ENCODE measurements at places on chromosomes 2 and 18.

- DNase-seq = no peak
Measured at GRCh38 chr18:37138456-37138855, 309.5 kb downstream of the KIAA1328 start.

DNA sequence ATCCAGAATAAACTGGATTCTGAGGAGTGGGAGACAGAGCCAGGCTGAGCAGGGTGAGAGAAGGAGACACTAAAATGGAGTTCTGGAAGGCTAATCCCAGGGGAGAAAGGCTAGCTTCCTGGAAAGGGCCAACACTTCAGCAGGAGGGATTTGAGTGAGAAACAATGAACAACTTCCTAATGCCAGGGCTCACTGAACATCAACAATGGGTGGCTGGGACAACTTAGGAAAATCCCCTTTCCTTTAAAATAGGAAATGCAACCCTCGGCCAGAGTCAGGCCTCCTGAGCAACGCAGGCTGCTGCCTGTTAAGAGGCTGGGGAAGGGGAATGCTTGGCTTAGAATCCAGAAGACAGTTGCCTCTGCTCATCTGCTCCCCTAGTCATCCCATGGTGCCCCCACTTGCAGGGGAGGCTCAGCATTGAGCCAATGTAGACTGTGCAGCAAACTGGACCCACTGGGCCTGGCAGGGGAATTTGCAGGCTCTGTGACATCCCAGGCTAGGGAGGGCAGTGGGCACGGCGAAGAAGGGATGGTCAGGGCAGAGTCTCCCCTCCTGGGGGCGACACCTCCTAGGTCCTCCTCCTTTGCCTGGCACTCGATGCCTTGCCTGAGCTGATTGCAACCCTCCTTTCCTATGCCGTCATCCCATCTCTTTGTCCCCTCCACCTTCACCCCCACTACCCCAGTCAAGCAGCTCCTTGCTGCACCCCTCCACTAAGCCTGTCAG is 182.5 kb downstream of the TNS1 start:
- no peak for DNase-seq

GRCh38 chr2:239912171-239912937 is 112.8 kb downstream of the NDUFA10 start:
- DNase-seq = no peak

DNA sequence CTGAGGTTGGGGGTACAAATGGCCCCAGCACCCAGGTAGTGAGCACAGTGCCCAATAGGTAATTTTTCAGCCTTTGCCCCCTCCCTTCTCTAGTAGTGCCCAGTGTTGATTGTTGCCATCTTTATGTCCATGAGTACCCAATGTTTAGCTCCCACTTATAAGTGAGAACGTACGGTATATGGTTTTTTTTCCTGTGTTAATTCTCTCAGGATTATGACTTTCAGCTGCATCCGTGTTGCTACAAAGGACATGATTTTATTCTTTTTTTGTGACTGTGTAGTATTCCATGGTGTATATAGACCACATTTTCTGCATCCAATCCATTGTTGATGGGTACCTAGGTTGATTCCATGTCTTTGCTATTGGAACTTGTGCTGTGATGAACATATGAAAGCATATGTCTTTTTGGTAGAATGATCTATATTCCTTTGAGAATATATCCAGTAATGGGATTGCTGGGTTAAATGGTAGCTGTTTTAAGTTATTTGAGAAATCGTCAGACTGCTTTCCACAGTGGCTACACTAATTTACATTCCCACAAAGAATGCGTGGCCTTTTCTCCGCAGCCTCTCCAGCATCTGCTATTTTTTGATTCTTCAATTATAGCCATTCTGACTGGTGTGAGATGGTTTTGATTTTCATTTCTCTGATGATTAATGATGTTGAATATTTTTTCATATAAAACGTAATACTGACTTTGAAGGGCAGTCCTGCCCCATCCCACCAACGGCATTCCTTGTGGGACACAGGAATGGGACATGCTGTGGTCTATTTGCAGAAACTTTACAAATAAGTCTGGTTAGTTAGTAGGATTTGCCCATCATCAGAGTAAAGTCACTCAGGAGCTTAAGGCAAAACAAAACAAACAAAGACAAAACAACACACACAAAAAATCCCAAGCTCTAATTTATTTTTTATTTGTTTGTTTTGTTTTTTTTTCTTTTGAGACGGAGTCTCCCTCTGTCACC is 135.0 kb downstream of the MYCN start:
- no peak for DNase-seq

GRCh38 chr18:49464718-49465598 is 4.5 kb upstream of the DYM start:
- DNase-seq = no peak

DNA sequence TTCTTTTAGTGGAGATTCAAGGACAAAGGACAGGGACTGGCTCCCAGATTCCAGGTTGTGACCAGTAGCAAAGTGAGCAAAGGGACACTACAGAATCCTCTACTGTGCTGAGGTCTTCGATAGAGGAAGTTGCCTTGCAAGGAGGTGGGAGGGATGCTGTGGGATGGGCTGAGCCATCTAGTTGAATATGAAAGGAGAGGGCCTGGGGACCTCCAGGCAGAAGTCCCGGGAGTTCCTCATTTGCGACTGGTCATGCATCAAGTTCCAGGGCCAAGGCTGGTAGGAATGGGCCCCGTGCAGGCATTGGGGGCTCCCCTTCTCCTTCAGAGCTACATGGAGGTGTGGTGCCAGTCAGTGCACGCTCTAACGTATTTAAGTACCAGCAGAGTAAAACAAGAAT is 12.6 kb upstream of the PROM2 start:
- no peak for DNase-seq

DNA sequence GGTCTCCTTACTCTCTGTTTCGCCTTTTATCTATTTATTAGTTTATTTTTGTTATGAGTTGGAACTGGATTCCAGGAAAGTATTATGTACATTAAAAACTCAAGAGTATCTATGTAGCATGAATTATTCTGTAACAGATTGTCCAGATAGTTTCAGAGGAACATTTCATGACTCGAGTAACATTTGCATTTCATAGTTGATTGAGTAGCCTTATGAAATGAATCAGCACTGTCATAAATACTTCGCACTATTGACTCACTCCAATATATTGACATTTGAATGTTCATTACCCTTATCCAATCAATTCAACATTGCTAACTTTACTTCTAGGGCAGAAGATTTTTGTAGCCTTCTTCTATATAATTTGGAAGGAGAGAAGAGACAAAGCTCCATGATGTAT is 11.3 kb upstream of the VRK2 start:
- no peak for DNase-seq

- no peak for DNase-seq
Measured at GRCh38 chr2:115294999-115295398, 852.6 kb downstream of the DPP10 start.

GRCh38 chr18:23526501-23527063 is 23.3 kb downstream of the RMC1 start:
- DNase-seq = no peak

GRCh38 chr2:54568876-54569321 is 112.8 kb downstream of the SPTBN1 start:
- no peak for DNase-seq

DNA sequence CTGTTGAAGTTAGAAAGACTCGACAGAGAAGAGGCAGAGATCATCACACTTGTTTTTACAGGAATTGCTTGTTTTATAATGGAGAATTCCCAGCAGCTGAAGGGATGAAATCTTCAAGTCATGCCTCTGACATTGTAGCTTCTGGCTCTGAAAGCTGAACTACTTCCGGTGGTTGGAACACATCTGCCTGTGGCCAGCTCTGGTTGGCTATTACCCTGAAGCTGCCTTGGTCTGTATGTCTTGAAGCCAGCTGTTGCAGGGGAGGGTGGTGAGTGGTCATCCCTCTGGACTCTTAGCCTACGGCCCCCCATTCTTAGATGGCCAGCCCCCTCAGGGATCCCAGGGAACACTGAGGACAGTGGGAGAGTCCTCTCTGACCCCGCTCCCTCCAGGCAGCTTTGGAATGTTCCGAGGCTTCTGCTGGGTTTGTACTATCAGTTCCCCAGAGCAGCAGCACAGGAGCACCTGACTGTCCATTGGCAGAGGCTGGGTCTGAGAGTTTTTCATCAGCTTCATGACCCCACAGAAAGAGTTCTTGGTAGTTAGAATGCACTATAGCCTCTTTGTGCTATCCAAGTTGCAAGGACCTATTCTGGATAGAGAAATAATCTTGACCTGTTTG is 87.4 kb upstream of the CAPN13 start:
- no peak for DNase-seq
